Pancreas (tissue), 10 donors: ENCODE measurements at places on chromosomes 16 and 17. TPM values are rescaled to one million over a fixed set of nuclear protein-coding genes. Genes with fewer than 3 reads are reported as not detected.

Gene PYDC1
- not detected for total RNA-seq

Gene CCNF
- 0.83 TPM for total RNA-seq

Gene CCL14
- 6.1 TPM for total RNA-seq

Gene PRSS22
- 8.4 TPM for total RNA-seq

DNA sequence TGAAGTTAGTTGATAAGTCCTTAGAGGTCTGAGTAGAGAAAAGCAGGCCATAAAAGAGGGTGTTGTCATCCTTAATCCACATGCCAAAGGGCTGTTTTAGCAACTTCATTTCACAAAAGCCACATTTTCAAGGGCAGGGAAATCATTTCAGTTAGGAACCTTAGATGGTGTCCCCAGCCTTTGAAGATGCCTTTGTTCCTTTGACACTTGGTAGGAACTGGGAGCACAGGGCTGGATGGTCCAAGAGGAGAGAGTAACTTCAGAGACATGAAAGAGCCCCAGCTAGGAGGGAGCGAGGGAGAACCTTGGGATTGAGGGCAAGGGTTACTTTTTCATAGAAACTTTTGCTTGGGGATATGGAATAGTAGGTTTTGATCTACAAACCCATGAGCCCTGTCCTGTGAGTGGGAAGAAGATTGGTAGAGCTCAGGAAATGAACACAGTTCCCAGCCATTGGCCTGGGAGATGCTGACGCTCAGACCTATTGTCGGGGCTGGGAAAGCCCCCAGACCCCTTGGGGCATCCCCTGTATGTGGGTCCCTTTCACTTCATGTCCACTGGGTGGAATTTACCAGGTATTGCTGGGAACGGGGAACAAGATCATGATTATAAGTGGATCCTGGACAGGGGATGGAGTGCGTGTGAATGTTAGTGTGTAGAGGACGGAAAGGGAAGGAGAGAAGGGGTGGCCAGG, 18.9 kb downstream of the MSI2 start:
- DNase-seq = no peak

DNA sequence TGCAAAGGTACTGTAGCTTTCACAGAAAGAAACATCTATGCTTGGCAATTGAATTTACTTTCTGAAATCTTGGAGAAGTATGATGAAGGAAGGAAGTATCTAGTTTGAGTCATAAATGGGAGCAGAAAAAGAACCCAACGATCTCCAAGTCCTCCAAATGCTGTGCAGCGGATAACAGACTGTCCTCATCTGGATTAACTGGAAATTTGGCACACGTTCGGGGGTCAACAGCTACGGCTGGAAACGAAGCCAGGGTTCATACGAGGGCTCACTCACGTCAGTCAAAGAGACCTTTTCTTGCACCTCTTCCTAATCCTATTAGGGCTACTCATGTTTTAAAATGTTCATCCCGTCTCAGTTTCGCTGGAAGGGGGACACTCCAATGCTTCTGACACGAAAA, 152.0 kb downstream of the ZFHX3 start:
- no peak for DNase-seq
